Lung (tissue), 17 donors: ENCODE measurements at places on chromosomes 13 and 19.

GRCh38 chr13:81480634-81481033 lies 1139.7 kb upstream of the SPRY2 start:
- DNase-seq: peak; percentile 0
- H3K36me3 ChIP-seq: no peaks in the 10 kb centered on the region
- no peak overlapping the region for H3K4me3 ChIP-seq
- H3K27me3 ChIP-seq: no peaks in the 10 kb centered on the region
- no peak overlapping the region for H3K27ac ChIP-seq

DNA sequence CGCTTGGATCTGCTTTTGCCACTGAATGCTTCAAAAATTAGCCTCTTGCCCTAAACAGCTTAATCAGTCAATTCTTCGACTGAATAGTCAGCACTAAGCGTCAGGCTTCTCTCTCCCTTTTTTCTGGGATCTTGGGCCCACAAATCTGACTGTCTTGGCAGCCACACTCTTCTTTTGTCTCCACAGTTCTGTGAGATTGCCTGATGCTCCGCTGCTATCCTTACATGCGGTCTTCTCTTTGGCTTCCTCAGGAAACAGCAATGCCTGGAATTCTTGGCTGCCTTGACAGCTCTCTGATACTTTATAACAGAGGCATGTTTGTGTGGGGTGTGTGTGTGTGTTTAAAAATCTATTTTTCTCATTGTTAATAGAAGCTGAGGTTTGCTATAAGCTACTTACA lies 32.6 kb downstream of the ERCC5 start:
- DNase-seq: peak; percentile 33
- no peaks in the 10 kb centered on the region for H3K27me3 ChIP-seq
- H3K4me3 ChIP-seq: no peak overlapping the region
- peak overlapping the region; percentile 57 for H3K27ac ChIP-seq

DNA sequence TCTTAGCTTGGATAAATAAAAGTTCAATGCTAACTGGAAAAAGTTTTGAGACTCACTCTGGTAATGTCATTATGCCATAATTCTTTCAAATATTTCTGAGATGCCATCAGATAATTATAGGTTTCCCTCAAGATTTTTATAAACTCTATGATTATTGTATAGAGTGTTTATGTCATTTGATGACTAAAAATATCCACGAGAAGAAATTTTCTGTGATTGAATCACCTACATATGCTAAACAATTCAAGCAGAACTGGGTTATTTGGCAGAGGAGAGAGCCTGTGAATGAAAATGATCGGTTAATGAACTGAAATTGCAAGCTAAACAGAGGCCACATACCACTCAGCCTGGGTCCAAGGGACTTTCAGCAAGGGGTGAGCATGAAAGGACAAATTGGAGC lies 92.6 kb upstream of the TSC22D1 start:
- no peaks in the 10 kb centered on the region for H3K27me3 ChIP-seq
- H3K4me3 ChIP-seq: no peak overlapping the region
- DNase-seq: peak; percentile 4
- no peak overlapping the region for H3K27ac ChIP-seq

- no peaks in the 10 kb centered on the region for H3K27me3 ChIP-seq
- H3K36me3 ChIP-seq: no peaks in the 10 kb centered on the region
- H3K4me1 ChIP-seq: peaks cover 4% of the 10 kb centered on the region
- no peak for DNase-seq
Measured at GRCh38 chr13:39580881-39581575, 22.0 kb downstream of the LHFPL6 start.

DNA sequence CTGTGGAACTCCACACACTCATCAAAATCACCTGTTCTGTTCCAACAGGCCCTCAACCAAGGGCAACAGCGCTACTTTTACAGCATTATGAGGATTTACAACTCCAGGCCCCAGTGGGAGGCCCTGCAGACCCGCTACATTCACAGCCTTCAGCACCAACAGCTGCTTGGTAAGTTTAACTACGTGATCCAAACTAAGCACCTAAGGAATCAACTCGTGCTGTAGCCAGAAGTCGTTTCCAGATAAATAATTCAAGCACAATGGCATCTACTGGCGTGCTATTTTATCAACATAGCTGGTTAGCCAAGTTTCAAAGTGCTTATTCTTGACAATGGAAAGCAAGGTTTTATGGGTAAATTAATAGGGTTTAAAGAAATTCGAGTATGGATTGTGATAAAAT lies 5.3 kb downstream of the FAM216B start:
- no peak overlapping the region for H3K4me3 ChIP-seq
- DNase-seq: peak; percentile 50
- no peaks in the 10 kb centered on the region for H3K36me3 ChIP-seq
- no peaks in the 10 kb centered on the region for H3K27me3 ChIP-seq

DNA sequence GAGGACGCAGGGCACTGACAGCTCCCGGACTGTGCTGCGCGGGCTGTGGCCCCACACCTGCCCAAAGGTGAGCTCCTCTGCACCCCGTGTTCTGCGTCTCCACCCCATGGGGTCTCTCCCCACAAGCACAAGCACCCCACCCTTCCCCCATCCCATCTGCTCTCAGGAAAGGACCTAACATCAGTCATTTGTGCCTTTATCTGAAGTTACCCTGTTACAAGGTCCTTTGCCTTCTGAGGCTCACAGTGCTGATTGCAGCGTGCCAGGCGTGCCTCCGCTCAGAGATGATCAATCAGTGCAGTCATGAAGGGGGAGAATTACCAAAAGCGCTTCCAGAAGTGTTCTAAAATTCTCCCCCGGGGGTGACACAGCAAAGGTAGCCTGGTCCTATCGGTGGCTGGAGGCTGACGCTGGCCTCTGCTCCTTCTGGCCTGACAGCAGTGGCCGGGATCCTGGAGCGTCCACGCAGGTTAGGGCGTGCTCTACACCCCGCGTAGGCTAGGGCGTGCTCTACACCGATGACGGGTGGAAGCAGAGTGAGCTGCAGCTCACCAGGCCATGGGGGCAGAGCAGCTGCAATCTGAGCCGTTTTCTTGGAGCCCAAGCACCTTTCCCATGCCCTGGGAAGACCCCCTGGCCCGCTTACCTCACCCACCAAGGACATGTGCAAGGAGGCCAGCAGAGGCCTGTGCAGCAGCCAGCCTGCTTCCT lies 84.7 kb upstream of the TM9SF2 start:
- no peaks in the 10 kb centered on the region for H3K36me3 ChIP-seq
- H3K27ac ChIP-seq: no peak overlapping the region
- no peak for DNase-seq
- no peak overlapping the region for H3K4me3 ChIP-seq
- H3K4me1 ChIP-seq: no peaks in the 10 kb centered on the region
- no peaks in the 10 kb centered on the region for H3K27me3 ChIP-seq

GRCh38 chr19:4553092-4553695 lies 6.3 kb downstream of the SEMA6B start:
- no peak for DNase-seq
- H3K27me3 ChIP-seq: no peaks in the 10 kb centered on the region
- H3K36me3 ChIP-seq: no peaks in the 10 kb centered on the region
- H3K4me1 ChIP-seq: no peaks in the 10 kb centered on the region
- H3K27ac ChIP-seq: no peak overlapping the region

GRCh38 chr13:80946008-80946802 lies 605.3 kb upstream of the SPRY2 start:
- DNase-seq: no peak
- H3K4me1 ChIP-seq: no peaks in the 10 kb centered on the region
- no peaks in the 10 kb centered on the region for H3K27me3 ChIP-seq
- no peak overlapping the region for H3K4me3 ChIP-seq
- no peak overlapping the region for H3K27ac ChIP-seq

DNA sequence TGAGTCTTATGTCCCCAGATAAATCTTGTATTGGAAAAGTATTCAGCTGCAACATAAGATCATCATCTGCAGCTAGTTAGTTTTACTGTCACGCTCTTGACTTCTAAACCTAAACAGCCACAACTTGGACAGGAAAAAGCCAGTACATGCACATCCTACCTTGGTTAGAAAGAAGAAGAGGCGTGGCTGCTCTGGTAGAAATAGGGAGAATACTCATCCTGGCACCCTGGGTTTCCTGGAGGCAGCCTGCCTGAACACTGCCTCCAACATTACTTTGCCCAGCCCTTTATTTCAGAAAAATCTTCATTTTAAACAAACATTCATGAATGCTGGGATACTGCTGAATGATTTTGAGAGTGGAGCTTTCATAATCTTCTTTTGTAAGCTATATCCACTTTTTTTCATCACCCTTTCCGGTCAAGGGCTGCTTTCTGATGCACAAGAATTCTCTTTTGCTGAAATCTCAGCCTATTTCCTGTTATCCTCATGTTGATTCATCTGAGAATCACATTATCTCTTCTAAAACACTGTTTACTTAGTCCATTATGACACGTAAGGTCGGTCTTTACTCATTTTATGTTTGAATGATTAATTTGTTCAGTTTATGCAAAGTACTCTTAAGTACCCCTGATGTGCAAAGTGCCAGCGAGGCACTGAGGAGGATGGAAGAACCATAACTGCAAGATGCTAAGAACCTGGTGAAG lies 55.2 kb downstream of the STARD13 start:
- no peak for DNase-seq
- no peak overlapping the region for H3K4me3 ChIP-seq
- H3K36me3 ChIP-seq: peaks cover 3% of the 10 kb centered on the region
- H3K4me1 ChIP-seq: peaks cover 30% of the 10 kb centered on the region

- no peaks in the 10 kb centered on the region for H3K27me3 ChIP-seq
- H3K4me3 ChIP-seq: no peak overlapping the region
- DNase-seq: no peak
- no peaks in the 10 kb centered on the region for H3K36me3 ChIP-seq
Measured at GRCh38 chr13:44302233-44302632, 71.4 kb upstream of the SERP2 start.

DNA sequence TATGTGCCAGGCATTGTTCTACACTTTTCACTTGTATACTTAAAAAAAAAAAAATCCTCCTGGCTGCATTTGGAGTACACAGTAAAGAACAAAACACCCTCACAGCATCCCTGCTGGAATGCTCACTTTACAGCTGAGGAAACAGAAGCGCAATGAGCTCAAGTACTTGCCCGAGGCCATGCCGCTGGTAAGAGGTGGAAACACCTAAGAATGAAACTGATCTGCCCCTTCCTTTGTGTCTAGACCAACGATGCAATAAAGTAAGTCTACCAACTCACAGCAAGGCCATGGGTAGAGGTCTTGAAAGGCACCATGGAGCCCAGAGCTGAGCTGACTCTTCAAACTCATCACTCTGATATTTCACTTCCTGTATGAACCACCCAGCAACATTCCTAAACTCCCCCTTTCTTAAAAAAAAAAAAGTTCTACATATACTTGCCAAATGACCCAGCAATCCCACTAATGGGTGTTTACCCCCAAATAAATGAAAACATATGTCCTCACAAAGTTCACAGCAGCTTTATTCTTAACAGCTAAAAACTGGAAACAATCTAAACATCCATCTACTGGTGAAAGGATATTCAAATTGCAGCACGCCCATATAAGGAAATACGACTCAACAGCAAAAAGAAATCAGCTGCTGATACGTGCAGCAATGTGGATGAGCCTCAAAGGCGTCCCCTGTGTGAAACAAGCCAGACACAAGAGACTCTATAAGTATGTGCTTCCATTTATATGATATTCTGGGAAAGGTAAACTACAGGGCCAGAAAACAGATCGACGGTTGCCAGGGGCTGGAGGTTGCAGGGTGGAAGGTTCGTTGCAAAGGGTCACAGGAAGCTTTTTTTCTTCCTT lies 236.6 kb upstream of the MAB21L1 start:
- no peaks in the 10 kb centered on the region for H3K27me3 ChIP-seq
- DNase-seq: peak; percentile 72
- H3K4me3 ChIP-seq: no peak overlapping the region
- no peaks in the 10 kb centered on the region for H3K36me3 ChIP-seq
- no peak overlapping the region for H3K27ac ChIP-seq

- H3K4me1 ChIP-seq: no peaks in the 10 kb centered on the region
- no peak for DNase-seq
- no peak overlapping the region for H3K27ac ChIP-seq
- no peaks in the 10 kb centered on the region for H3K36me3 ChIP-seq
- no peak overlapping the region for H3K4me3 ChIP-seq
- H3K27me3 ChIP-seq: no peaks in the 10 kb centered on the region
Measured at GRCh38 chr13:34810996-34811395, 131.1 kb upstream of the NBEA start.

DNA sequence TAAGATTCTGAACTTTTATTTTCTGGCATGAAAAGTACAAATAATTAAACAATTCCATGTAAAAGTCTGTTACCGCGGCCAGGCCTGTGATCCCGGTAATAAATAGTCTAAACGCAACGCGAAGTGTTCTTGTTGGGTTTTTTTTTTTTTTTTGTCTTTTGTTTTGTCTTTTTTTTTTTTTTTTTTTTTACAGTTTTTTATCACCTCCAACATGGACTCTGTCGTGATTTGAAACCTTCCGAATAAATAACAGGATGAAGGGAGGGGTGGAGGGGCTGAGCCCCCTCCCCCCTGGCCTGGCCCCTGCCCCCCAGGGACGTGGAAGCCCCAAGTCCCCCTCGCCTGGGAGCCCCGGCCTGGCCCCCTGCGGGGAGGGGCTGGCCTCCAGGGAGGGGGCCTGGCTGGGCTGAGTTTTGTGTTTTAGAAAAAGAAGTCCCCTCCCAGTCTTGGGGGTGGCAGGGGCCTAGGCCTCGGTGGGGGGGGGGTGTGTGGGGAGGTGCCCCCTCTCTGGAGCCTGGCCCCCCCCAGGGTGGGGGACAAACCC lies 16.0 kb downstream of the PRKCSH start:
- no peaks in the 10 kb centered on the region for H3K4me1 ChIP-seq
- no peak overlapping the region for H3K4me3 ChIP-seq
- no peaks in the 10 kb centered on the region for H3K27me3 ChIP-seq
- peaks cover 3% of the 10 kb centered on the region for H3K36me3 ChIP-seq
- no peak overlapping the region for H3K27ac ChIP-seq

- H3K4me1 ChIP-seq: no peaks in the 10 kb centered on the region
- H3K4me3 ChIP-seq: no peak overlapping the region
- DNase-seq: no peak
- H3K36me3 ChIP-seq: no peaks in the 10 kb centered on the region
Measured at GRCh38 chr13:26583662-26584061, 26.2 kb downstream of the WASF3 start.

- DNase-seq: no peak
- no peak overlapping the region for H3K4me3 ChIP-seq
- H3K4me1 ChIP-seq: no peaks in the 10 kb centered on the region
- H3K27me3 ChIP-seq: no peaks in the 10 kb centered on the region
- no peaks in the 10 kb centered on the region for H3K36me3 ChIP-seq
Measured at GRCh38 chr13:94173312-94173854, 306.1 kb downstream of the DCT start.

DNA sequence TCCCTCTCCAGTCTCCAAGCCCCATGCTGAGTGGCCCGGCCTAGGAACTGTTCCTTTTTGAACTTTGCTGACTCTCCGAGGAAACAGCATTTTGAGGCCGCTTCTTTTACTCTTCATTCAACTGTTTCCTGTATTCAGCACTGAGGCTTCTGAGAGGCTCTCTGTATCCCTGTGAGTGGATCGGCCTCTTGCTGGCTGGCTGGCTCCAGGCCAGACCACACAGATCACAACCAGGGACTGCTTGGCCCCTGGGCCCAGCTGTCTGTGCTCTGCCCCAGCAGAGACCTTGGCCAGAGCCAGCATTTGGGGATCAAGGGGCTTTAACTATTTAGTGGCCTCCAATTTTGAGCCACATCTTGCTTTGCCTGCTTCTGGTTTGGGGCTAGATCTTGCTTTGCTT lies 75.6 kb upstream of the KL start:
- H3K27ac ChIP-seq: no peak overlapping the region
- H3K4me1 ChIP-seq: peaks cover 22% of the 10 kb centered on the region
- no peaks in the 10 kb centered on the region for H3K27me3 ChIP-seq
- DNase-seq: peak; percentile 91
- no peak overlapping the region for H3K4me3 ChIP-seq
- H3K36me3 ChIP-seq: no peaks in the 10 kb centered on the region

- H3K27me3 ChIP-seq: peaks cover 2% of the 10 kb centered on the region
- no peak overlapping the region for H3K4me3 ChIP-seq
- H3K27ac ChIP-seq: no peak overlapping the region
- DNase-seq: no peak
Measured at GRCh38 chr19:28927456-28927855, 285.5 kb downstream of the UQCRFS1 start.
